ENCODE measurements at places on chromosomes 11 and 22.
A peak's percentile ranks its signal among the peaks of the same experiment; 100 is the strongest.

DNA sequence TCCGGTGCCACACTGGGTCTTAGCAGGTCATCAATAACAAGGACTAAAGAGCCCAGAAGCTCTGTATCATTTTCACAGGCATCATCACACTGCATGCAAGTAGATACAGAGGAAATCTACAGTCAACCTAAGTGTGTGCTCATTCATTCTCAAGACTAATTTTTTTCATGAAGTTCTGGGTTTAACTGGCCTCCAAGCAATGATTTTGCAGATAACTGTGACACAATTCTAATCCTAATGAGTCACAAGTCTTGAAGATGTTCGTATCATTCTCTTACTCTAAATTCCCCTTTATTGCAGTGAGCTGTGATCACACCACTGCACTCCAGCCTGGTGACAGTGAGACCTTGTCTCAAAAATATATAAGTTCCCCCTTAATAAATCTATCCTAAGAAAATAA lies 2.5 kb downstream of the OR52W1 start:
- DNase-seq = no peak

DNA sequence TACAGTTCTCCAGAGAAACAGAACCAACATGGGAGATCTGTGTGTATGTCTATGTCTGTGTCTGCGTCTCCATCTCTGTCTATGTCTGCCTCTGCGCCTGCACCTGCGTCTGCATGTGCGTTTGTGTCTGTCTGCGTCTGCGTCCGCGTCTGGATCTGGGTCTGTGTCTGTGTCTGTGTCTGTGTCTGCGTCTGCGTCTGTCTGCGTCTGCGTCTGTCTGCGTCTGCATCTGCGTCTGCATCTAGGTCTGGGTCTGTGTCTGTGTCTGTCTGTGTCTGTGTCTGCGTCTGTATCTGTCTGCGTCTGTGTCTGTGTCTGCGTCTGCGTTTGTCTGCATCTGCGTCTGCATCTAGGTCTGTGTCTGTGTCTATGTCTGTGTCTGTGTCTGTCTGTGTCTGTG lies 88.4 kb upstream of the SLC22A12 start:
- no peak for DNase-seq

- DNase-seq = no peak
These were observed 4.8 kb upstream of the POU2F3 start for GRCh38 chr11:120235024-120235628.

GRCh38 chr22:46519377-46519776 lies 18.0 kb downstream of the CELSR1 start:
- no peak for DNase-seq

DNA sequence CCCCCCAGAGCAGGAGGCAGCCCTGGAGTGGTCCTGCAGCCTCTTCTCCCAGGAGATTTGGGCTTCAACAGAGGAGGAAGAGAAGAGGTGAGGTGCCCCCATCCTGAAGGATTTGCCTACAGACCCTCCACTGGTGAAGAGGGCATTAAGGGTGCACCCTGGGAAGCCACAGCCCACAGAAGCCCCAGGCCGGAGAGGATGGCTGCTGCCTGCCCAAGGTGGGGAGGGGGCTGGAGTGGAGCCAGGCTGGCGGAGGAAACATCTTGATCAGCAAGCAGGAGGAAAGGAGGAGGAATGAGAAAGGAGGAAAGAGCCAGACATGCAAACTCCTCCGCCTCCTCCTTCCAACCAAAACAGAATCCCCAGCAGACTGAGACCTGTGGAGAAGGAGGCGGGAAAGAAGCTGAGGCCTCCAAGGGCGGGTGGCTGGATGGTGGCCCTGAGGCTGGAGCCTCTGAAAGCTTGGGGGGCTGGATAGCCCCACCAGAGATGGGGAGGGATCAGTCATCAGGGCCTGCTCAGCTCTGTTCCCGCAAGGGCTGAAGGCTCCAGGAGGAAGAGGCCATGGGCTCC lies 31.3 kb downstream of the ARRB1 start:
- no peak for DNase-seq

DNA sequence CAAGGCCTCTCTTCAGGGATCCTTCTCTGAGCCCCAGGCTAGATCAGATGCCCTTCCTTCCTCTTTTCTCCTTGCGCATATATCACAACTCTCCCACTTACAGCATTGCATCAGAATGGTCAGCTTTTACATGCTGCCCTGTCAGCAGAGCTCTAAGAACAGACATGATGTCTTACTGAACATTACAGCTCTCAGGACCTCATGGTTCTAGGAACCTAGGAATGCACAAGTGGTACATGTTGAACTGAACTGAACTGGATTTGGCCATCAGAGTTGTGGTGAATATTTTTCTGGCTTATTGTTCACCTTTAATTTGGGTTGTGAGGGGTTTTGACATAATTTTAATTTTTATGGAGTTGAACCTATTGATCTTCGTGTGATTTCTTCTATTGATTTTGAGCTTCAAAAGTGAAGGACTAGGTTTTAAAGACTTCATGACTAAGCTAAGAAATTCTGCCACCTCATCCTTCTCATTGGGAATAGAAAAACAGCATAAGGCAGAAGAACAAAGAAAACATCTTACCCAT lies 37.7 kb upstream of the SPON1 start:
- no peak for DNase-seq

GRCh38 chr11:32659672-32660071 lies 76.0 kb downstream of the EIF3M start:
- DNase-seq = no peak

DNA sequence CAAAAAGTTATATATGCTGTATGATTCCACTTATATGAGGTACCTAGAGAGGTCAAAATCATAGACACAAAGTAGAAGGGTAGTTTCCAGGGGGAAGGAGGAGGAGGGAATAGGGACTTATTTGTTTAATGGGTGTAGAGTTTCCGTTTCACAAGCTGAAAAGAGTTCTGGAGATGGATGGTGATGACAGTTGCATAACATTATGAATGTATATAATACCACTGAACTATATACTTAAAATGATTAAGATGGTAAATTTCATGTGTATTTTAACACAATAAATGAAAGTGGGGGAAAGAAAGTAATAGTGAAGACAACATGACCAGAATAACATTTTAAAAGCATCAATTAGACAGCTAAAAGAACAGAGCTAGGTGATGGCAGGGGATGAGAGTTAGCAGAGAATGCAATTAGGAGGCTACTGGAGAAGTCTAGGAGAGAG lies 51.2 kb downstream of the MRTFA start:
- no peak for DNase-seq

- no peak for DNase-seq
These were observed 3.3 kb downstream of the FAM118B start for GRCh38 chr11:126214841-126215240.

GRCh38 chr22:26038365-26038764 lies 130.9 kb upstream of the SEZ6L start:
- DNase-seq = no peak

DNA sequence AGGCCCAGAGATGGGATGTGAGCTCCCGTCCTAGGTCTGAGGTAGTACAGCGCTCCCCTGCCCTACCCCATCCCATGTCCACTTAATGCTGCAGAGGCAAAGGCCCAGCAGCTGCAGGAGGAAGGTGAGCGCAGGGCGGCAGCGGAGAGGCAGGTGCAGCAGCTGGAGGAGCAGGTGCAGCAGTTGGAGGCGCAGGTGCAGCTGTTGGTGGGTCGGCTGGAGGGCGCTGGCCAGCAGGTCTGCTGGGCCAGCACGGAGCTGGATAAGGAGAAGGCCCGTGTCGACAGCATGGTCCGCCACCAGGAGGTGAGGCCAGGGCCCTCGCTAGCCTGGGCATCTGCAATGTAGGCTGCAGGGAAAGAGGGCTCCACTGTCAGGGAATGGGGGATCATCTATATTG lies 15.2 kb downstream of the CCDC157 start:
- no peak for DNase-seq

DNA sequence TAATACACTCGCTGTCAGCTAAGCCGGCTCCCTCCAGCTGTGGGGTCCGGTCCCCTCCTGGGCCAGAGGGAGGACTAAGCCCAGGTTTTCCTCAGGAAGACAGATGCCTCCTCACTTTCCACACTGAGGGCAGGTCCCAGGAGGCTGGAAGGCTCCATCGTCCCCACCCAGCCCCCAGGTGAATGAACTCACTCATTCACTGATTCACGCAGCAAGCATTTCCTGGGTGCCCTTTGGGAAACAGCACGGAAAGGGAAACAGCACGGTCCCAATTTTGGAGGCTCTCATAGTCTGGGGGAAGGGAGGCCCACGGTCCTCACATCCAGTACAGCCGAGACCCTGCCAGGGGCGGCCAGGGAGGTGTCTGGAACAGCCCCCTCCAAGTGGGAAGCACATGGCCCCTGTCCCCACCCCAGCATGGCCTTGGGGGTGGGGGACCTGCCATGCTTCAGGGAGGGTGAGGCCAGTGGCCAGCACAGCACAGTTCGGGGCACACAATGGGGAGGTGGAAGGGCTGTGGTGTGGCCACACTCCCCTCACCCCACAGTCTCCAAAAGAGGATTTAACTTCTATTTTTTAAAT lies 9.3 kb upstream of the TH start:
- no peak for DNase-seq

GRCh38 chr11:97361812-97362378 lies 972.1 kb downstream of the JRKL start:
- DNase-seq = no peak

DNA sequence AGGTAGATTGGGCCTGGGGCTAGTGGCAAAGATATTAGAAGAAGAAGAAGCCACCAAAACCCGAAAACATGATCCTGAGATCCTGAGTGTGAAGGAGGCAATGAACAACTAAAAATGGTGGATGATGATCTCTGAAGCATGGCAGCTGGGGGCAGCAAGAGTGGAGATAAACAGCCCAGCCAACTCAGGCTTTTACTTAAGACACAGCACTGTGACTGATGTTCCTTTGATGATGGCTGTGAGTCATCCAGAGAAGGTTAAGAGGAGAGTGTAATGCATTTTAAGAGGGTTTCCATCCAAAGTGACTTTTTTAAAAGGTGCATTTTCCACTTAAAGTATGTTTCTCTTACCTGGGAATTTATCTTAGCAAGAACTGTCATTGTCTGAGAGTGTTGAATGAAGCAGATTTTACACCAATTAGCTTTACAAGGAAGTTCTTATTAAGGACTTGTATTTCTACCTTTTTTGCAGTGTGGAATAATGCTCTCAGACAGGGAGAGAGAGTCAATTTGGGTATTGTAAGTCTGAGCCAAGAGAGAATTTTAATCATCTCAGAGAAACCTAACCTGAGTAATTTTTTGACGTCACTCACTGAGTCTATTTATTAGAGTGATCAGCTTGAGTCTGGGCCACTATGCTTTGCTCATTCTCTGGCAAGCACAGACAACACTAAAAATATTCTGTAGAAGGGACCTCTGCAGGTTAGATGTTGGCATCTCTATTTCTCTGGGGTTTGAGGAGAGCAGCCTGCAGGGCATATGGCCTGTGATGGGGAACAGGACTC lies 14.1 kb upstream of the CALCB start:
- DNase-seq = no peak

DNA sequence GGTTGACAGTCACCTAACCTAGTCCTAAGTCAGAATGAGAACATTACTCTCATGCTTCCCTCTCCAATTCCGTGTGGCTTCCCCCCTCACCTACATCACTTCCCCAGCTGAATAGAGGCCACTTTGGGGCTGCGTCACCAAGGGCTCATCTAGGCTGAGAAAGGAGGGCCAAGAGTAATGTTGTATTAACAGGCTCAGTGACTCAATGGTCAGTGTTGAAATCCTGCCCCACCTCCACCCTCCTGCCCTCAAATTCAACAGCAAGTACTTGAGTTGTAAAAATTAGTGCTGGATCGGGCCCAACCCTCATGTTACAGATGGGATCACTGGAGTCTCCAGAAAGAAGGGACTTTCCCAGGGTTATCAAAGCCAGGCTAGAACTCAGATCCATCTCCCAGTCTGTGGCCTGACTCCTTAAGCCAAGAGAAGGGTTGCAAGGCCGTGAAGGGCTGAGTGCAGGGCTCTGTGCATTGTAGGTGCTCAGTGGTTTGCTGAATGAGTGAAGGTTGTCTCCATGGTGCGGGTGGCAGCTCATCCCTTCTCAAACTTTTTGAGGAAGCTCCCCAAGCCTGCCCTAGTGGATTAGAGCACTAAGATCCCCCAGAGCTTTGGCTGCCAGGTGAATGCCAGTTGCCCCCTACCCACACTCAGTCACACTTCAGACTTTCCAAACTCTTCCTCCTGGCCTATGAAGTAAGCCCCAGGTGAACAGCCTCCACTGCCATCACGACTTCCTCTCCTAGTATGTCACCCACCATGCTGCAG lies 3.2 kb downstream of the DGAT2 start:
- peak; percentile 87 for DNase-seq

- DNase-seq = peak; percentile 77
These were observed 80.8 kb downstream of the ZC3H12C start for GRCh38 chr11:110173811-110174644.

- DNase-seq = no peak
These were observed 9.2 kb upstream of the FAM83F start for GRCh38 chr22:39985383-39986035.

- DNase-seq = no peak
These were observed 62.4 kb upstream of the CD5 start for GRCh38 chr11:61039916-61040315.

DNA sequence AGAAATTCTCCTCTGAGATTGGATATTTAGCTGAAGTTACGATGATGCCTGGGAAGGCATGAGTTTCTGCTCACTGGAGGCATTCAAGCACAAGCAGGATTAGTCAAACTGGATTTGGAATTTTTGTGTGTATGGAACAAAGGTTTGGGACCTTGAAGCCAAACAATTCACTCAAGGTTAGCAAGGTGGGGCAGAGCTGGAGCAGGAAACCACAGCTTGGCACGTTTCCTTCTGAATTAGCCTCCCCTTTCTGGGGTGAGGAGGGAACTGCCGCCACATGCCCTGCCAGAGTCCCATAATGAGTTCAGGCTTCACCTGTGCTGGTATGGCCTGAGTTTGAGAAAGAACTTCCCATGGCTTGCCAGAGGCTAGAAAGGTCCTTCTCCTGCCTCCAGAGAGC lies 50.9 kb upstream of the RRAS2 start:
- no peak for DNase-seq

GRCh38 chr11:75625021-75625420 lies 43.8 kb downstream of the MAP6 start:
- DNase-seq = no peak

GRCh38 chr11:36388951-36389350 lies 92.9 kb downstream of the PRR5L start:
- DNase-seq = no peak

GRCh38 chr11:129278586-129279319 lies 86.6 kb upstream of the ARHGAP32 start:
- peak; percentile 80 for DNase-seq
